Panc1 (cell line): ENCODE measurements at places on chromosomes 2 and 18.
A peak's percentile ranks its signal among the peaks of the same experiment; 100 is the strongest.

DNA sequence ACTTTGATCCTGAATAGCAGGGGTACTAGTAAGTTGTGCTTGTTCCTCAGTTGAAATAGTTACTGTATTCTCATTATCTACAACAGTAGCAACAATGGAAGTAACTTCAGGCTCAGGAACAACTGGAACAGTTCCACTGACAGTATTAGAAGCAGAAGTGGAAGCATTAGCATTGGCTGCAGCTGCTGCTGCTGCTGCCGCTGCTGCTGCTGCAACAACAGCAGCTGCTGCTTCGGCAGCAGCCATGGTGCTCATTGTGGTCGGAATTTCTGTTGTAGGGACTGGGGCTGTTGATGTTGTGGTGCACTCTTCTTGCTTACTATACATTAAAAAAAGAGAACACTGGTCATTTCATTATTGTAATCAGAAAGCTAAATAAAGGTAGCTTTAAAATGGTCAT, 40.8 kb downstream of the PRPF40A start:
- DNase-seq: no peak

- DNase-seq: no peak
Measured at GRCh38 chr18:45481821-45482220, 133.5 kb upstream of the SLC14A2 start.

DNA sequence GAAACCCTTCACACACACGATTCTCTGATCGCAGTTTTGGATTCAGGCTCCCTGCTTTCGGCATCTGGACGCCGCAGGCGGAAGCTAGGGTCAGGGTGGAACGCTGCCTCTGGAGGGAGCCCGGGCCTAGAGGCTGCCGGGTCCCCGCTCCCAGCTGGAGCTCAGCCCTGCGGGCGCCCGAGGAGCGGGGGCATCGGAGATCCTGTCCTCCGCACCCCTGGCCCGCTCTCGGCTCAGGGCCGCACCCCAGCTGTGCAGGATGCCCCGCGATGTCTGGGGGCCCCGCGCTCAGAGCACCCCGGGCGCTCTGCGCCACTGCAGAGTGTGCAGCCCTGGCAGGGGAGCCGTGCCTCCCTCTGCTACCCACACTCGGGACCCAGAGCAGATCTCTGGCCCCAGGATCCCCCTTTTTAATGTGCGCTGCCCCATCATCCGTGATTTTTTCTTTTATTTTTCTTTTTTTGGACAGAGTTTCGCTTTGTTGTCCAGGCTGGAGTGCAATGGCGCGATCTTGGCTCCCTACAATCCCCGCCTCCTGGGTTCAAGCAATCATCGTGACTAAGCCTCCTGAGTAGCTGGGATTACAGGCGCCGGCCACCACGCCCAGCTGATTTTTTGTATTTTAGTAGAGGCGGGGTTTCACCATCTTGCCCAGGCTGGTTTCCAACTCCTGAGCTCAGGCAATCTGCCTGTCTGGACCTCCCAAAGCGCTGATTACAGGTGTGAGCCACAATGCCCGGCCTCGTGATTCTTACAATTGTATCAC, 54.8 kb upstream of the TUBA3E start:
- no peak for DNase-seq

DNA sequence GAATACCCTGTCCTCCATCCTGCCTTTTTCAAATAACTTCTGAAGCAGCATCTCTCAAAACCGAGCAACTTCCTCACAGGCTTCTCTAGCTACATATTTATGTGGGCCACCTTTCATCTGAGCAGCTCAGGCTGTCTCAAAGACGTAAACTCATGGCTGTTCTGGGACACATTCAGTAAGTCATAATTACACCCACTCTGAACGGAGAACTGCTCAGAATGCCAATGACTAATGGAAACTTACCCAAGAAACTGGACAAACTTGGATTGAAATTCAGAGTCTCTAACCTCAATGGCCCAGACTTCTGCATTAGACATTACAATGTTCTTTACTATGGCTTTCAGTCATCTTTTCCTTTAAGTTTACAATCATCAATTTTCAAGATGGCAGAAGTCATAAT, 145.2 kb downstream of the RAD51AP2 start:
- DNase-seq: no peak

- DNase-seq: no peak
Measured at GRCh38 chr2:85355073-85355410, 473 bp downstream of the ELMOD3 start.

DNA sequence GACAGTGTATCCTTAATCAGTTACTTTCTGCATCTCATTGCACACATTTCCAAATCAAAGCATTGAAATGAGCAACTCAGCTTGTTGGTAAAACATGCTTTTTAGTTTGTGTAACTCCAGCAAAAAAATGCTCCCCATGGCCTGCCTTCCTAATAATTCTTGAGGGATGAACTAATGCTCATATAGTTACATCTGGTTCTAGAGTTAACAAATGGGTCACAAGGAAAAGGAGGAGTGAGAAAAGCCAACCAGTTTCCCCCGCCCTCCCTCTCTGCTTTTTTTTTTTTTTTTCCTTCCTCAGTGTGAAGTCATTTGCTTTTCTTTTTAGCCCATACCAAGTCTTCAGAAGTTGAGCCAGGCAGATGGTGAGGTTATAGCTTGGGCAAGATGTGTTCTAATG, 231.7 kb downstream of the MTX2 start:
- no peak for DNase-seq

DNA sequence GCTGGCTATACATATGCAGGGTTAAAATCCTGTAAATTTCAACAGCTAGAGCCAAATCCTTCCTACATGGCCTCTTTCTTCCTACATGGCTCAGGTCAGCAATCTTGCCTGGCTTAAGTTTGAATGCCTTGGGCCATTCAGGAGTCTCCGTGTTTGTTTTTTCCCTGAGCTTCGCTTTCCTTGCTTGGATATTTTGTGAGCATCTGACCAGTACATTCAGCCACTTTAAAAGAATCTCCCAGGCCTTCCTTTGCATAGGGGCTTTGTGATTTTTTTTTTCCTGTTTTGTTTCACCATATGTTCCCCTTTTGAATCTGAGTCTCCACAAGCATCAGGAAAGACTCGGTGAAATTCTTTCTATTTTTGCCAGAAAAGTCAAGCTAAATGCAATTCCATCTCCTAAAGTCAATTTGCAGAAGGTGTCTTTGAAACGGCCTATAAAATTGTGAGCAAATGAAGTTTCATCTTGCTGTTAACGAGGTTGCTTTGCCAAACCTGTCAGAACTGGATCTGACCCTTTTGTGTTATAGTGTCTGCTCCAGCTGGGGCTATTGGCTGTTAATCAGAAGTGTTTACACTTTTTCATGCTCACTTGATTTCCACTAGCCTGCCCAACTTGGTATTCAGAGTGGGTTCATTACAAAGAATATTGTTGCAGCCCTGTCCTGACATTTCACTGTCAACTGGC, 256.9 kb downstream of the DCC start:
- DNase-seq: no peak

GRCh38 chr18:47172476-47172875, 3.7 kb downstream of the IER3IP1 start:
- no peak for DNase-seq

DNA sequence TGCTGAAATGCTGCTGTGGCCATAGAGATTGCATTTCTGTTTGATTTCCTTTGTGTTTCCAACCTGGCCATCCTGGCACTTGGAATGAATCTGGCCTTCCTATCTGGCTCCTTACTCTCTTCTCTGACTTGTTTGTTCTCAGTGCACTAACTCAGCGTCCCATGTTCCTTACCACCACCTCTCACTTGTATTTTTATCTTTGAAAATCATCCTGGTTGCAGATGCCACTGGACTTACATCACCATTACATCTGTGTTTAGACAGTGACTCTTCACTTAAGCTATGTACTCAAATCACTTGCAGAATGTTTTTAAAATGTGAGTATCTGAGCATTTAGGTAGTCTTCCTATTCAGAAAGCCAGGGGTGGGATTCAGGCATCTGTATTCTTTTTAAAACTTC, 239.5 kb downstream of the WDR7 start:
- peak; percentile 80 for DNase-seq

DNA sequence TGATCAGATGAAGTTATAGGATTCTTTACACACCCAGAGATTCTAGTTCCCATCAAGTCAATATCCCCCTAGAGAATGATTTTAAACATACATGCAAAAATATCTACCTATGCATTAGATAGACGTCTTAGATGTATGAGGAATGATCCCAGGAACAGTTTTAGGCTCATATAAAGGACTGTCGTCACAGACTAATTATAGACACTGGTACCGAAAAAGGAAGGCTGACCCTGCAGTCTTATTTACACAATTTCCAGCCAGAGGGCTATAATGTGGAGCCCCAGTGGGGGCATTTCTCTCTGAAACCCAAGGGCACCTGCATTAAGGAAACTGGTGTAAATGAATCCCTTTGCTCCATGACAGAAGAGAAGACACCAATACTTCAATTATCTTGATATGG, 170.4 kb downstream of the ZNF521 start:
- no peak for DNase-seq

DNA sequence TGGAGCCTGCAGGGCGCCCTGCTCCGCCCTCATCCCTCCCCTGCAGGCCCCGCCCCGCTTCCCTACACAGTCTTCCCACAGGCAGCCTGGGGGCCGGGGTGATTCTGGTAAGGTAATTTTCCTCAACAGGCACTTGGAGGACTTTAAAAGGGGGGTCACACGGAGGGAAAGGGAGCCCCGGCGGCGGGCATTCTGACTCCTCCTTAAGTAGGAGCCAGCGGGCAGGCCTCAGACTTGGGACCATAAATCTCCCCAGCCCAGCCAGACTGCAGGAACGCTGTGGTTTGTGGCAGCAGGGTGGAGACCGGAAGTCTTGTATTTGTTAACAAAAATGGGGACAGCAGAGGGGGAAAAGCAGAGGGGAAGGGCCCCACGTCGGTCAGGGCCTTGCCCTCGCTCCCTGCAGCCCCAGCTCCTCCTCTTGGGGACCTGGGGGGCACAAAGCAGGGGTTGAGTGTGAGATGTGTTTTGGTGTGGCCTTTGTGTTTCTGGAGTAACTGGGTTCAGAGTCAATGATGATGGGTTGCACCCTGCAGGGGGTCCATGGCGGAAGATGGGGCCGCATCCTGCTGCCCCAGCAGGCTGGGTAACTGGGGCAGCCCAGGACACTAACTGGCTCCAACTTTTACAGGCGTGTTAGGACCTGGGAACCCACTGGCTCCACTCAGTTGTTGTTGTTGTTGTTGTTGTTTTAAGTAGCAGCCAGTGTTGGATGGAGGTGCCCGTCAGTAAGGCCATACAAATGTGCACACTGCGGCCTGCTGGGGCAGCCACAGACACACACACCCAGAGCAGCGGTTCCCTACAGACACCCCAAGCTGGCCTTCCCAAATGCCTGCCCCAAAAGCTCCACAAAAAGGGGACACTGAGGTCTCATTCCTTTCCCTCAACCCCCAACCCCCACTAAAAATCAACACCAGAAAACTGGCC, 27.7 kb downstream of the SMAD7 start:
- no peak for DNase-seq

- DNase-seq: no peak
Measured at GRCh38 chr2:36789181-36789804, 92.8 kb downstream of the VIT start.

GRCh38 chr2:34126279-34126678, 527.2 kb upstream of the FAM98A start:
- no peak for DNase-seq

- no peak for DNase-seq
Measured at GRCh38 chr2:12722447-12723316, 5.9 kb downstream of the TRIB2 start.

GRCh38 chr2:229270551-229271410, at the start of gene PID1:
Gene PID1, minus strand, starts transcription at chr2:229271287. Its CDS starts 244 bp downstream, at chr2:229271043.
- no peak for DNase-seq
